ENCODE measurements at places on chromosomes 12 and 14.

DNA sequence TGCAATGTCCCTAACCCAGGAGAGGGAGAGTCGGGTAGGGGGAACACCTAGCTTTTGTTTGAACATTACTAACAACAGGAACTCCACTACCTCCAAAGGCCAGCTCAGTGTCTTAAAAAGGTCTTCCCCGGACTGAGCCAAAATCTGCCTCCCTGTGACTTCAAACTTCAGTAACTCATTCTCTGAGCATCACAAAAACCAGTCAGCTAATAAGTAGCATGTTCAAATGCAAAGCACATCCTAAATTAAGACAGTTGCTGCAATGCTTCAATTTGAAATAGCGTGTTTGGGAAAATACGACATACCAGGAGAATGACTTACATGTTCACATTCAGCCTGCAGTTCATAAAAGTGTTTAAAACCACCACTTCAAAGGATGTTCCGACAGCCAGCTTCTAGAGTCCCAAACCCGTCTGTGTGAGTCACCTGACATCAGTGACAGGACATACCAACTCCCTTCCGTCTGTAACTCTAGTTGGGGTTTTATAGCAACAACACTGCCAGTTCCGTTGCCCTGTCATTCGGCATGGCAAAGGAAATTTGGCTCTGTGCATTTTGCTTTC, 13.0 kb downstream of the ZFP36L1 start:
- DNase-seq: no peak

GRCh38 chr12:131583090-131583712, 127.7 kb upstream of the SFSWAP start:
- no peak for DNase-seq

GRCh38 chr12:125194163-125194773, 129.0 kb downstream of the AACS start:
- DNase-seq: no peak

- DNase-seq: no peak
Observed at GRCh38 chr14:29102996-29103395, 336.4 kb downstream of the FOXG1 start.

GRCh38 chr12:82099216-82099615, 259.0 kb downstream of the CCDC59 start:
- DNase-seq: no peak

DNA sequence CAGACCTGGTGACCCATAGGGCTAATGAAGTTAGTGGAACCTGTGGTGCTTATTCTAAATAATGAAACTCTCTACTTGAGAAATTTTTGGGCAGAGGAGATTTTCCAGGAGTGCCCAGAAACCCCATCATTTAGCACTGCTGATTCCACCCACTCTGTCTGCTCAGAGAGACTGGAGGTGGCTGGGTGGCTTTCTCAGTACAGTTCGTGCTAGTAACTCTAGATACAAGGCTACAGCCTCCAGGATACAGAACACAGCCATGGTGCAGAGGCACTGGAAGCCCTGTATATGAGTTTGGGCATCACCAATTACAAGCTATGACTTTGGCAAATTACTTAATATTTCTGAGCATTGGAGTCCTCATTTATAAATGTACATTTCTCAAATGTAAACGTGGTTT, 32.4 kb downstream of the CCDC177 start:
- no peak for DNase-seq

DNA sequence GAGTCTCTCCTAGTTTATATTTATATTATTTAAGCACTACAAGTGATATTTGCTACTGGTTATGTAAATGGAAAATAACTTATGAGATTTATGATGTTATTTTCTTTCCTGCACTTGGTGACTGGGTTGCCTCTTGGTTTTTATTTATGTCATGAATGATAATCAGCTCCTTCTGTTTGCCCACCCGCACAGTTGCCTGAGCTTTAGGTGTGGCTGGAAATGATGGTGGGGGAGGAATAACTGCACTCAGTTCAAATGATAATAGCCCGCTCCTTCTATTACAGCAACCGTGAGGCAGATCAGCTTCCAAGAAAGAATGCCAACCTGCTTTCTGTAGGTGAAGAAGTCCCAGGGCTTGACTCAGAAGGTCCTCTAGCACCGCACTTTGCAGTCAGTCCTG, 190.2 kb upstream of the CAND1 start:
- DNase-seq: no peak

DNA sequence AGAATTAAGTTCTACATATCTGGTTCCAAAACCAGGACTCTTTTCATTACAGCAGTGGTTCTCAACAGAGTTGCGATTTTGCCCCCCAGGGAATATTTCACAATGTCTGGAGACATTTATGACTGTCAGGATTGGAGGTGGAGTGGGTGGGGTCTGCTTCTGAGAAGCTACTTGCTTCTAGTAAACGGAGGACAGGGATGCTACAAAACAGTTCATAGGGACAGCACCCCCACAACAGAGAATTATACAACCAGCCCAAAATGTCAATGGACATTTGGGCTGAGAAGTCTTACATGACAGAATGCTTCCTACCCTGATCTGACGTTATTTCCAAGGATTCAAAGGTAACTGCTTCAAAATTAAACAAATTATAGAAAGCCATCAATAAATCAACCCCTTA, 739 bp upstream of the SPATA7 start:
- DNase-seq: no peak

DNA sequence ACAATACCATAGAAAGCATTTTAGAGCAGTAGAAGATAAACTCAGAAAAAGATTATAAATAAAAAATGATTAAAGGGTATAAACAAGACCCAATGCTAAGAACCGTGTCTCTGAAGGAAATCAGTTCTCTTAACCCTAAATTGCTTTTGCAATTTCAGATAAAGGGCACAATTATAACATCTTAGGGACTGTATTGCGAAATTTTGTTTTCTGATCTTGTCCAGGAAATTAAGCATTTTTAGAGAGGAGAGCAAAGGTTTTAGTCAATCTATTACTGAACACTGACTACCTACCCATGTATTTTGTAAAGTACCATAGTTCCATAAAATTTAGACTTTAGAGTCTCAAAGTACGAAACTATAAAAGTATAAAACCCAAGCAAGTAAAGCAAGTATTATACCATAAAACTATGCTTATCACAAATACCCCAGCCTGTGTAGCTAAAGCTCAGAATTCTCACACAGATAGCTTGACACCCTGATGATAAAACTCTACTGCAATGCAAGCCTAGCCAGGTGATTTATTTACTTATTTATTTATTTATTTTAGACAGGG, 6.8 kb upstream of the CHPT1 start:
- DNase-seq: no peak

DNA sequence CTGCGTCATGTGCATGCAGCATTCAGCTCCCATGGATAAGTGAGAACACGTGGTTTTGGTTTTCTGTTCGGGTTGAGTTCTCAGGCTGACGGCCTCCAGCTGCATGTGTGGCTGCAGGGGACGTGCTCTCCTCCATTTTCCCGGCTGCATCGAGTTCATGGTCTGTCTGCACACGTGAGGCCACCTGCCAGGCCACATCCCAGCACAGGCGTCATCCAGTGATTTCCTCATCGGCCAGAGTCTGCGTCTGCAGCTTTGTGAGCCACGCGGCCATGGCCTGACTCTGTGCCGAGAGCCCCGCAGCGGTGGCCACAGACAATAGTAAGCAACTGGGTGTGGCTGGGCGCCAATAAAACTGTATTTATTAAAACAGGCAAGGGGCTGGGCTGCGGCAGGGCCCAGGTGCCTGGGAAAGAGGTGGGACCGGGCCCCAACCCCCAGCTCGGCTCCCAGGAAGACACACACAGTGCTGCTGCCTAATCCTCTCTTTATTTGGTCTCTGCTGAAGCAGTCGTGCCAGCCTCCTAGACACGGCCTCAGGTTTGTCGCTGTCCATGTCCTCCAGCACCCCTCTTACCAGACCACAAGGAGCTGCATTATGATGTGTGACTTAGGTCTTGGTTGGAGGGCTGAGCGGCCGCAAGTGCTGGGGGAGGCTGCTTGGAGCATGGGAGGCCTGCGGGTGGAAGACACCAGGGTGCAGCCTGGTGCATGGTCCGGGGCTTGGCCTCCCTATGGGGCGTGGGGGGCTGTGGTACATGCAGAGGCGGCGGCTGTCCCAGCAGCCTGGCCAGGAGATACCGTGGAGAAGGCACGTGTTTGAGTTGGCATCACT, 52.0 kb downstream of the NOC4L start:
- no peak for DNase-seq

GRCh38 chr14:74698465-74698864, 14.4 kb downstream of the AREL1 start:
- no peak for DNase-seq

Measured in germinal center (tissue), 1 donor.